ENCODE measurements at places on chromosomes 11 and 22. TPM values are rescaled to one million over a fixed set of nuclear protein-coding genes. Genes with fewer than 3 reads are reported as not detected.

DNA sequence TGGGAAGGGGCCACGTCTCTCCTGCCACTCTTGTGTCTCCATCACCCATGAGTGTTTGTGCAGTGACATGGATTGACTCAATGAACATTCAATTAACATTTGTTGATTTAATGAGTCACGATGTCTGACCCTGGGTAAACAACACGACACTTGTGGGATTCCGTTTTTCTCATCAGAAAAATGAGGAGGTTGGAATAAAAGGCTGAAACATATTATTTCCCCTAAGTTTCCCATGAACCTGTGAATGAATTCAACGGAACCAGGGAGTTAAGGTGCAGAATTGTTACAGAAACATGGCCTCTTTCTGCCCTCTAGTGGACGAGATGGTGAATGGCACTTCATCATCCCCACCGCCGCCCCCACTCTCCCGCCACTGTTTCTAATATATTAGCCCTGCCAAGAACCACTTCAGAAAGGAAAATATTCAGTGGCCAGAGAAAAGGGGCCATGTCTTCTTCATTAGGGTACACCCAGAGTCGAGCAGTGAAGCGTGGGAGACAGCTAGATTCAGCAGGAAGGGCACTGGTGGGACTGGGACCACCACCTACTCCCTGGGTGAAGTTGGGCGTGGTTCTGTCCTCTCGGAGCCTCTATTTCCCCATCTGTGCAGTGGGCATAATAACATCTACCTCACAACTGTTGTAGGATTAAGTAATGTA, 46.3 kb upstream of the SYT13 start:
- peaks cover 3% of the 10 kb centered on the region for H3K27me3 ChIP-seq
- H3K4me3 ChIP-seq: no peak overlapping the region
- no peaks in the 10 kb centered on the region for H3K4me1 ChIP-seq
- no peaks in the 10 kb centered on the region for H3K36me3 ChIP-seq

The DDTL gene
- 1.4 TPM for total RNA-seq

GRCh38 chr11:57124505-57124904, 57.2 kb upstream of the LRRC55 start:
- peaks cover 61% of the 10 kb centered on the region for H3K4me1 ChIP-seq
- DNase-seq: no peak
- H3K36me3 ChIP-seq: peaks cover 4% of the 10 kb centered on the region

The CHRDL2 gene
- 0.21 TPM for total RNA-seq

GRCh38 chr11:116732271-116733042, 40.3 kb downstream of the BUD13 start:
- H3K27me3 ChIP-seq: peaks cover 12% of the 10 kb centered on the region
- H3K4me1 ChIP-seq: peaks cover 15% of the 10 kb centered on the region
- no peak overlapping the region for H3K4me3 ChIP-seq
- DNase-seq: peak; percentile 69
- no peaks in the 10 kb centered on the region for H3K36me3 ChIP-seq

The OR4A47 gene
- total RNA-seq: not detected

DNA sequence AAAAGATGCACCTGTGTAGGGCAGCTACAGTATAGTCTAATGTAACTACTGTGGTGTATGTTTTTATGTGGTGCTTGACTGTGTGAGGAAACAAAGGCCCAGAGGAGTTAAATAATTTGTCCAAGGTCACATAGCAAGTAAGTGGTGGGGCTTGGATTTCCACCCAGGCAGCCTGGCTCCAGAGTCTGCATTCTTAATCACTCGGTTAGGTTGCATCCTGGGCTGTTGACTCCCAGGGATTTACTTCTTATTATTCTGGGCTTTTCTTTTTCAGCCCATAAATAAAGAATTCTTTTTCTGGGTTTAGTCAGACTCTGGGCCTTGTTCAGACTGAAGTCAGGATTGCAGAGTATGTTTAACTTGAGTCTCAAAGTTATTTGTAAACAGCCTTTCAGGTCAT, 82.1 kb downstream of the ARHGAP42 start:
- no peak for DNase-seq
- H3K36me3 ChIP-seq: no peaks in the 10 kb centered on the region
- H3K4me1 ChIP-seq: no peaks in the 10 kb centered on the region
- no peak overlapping the region for H3K27ac ChIP-seq
- H3K27me3 ChIP-seq: peaks cover 3% of the 10 kb centered on the region

The ME3 gene
- 0.92 TPM for total RNA-seq

The LDLRAD3 gene
- total RNA-seq: 28.5 TPM

The TMEM191B gene
- 1.3 TPM for total RNA-seq

- peaks cover 17% of the 10 kb centered on the region for H3K36me3 ChIP-seq
- peaks cover 2% of the 10 kb centered on the region for H3K27me3 ChIP-seq
- H3K27ac ChIP-seq: no peak overlapping the region
- H3K4me3 ChIP-seq: no peak overlapping the region
- H3K4me1 ChIP-seq: no peaks in the 10 kb centered on the region
- DNase-seq: no peak
Observed at GRCh38 chr11:68938816-68939582, 35.3 kb downstream of the IGHMBP2 start.

GRCh38 chr22:17492247-17492646, 71.1 kb upstream of the SLC25A18 start:
- H3K4me1 ChIP-seq: no peaks in the 10 kb centered on the region
- no peak for DNase-seq
- no peak overlapping the region for H3K4me3 ChIP-seq
- H3K27ac ChIP-seq: no peak overlapping the region
- H3K27me3 ChIP-seq: peaks cover 1% of the 10 kb centered on the region

- no peak overlapping the region for H3K27ac ChIP-seq
- no peak for DNase-seq
- no peaks in the 10 kb centered on the region for H3K36me3 ChIP-seq
- H3K4me1 ChIP-seq: peaks cover 4% of the 10 kb centered on the region
- no peak overlapping the region for H3K4me3 ChIP-seq
- no peaks in the 10 kb centered on the region for H3K27me3 ChIP-seq
Observed at GRCh38 chr11:95363708-95364107, 132.7 kb upstream of the SESN3 start.

DNA sequence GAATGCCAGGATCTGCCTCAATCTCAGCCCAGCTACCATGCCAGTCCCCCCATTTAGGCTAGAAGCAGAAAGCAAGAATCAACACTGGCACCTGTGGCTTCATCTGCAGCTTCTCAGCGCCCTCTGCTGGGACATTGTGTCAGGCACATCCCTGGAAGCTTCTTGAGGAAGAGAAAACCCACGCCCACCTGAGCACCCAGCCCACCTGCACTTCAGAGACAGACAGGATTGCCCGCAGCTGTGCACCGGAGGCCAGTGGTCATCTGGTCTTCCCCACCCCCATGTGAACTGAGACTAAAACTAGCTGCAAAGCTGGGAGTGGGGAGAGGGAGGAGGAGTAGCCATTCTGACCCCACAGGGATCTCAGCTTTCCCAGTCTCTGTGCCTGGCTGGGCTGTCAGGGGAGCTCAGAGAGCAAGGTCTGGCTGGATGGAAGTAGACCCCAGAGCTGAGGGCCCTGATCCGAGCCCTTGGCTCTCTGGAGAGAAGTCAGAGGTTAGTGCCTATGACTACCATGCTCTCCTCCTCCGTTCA, 66.8 kb downstream of the FEZ1 start:
- H3K4me3 ChIP-seq: no peak overlapping the region
- peaks cover 31% of the 10 kb centered on the region for H3K36me3 ChIP-seq
- no peaks in the 10 kb centered on the region for H3K27me3 ChIP-seq
- H3K4me1 ChIP-seq: peaks cover 28% of the 10 kb centered on the region
- no peak overlapping the region for H3K27ac ChIP-seq
- peak; percentile 74 for DNase-seq

DNA sequence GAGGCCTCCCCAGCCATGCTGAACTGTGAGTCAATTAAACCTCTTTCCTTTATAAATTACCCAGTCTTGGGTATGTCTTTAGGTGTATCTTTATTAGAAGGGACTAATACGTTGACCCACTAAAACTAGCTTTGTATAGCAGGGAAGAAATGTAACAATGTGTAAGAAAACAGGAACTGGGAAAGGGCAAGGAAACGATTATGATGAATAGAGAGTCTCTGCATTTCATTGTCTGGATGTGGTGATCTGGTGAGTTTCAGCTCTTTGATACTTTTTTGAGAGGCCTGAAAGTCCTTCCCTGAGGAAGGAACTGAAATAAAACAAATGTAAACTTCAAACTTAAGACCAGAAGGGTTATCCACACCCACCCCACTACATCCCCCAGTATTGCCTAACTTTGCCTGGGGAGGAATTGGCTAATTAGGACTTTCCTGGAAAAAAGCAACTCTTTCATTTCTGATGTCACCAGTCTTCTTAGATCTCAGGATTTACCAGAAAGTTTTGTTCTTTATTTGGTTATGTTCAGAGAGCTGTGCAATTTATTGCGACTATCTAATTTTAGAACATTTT, 119.0 kb downstream of the LDLRAD3 start:
- peaks cover 23% of the 10 kb centered on the region for H3K36me3 ChIP-seq
- DNase-seq: no peak
- H3K27me3 ChIP-seq: peaks cover 1% of the 10 kb centered on the region

GRCh38 chr11:71255323-71255722, 2.9 kb upstream of the SHANK2 start:
- H3K4me1 ChIP-seq: peaks cover 16% of the 10 kb centered on the region
- DNase-seq: no peak
- H3K27me3 ChIP-seq: peaks cover 9% of the 10 kb centered on the region
- no peak overlapping the region for H3K27ac ChIP-seq
- no peak overlapping the region for H3K4me3 ChIP-seq

GRCh38 chr22:49406879-49407587, 420.6 kb downstream of the BRD1 start:
- H3K27ac ChIP-seq: no peak overlapping the region
- no peaks in the 10 kb centered on the region for H3K27me3 ChIP-seq
- H3K36me3 ChIP-seq: no peaks in the 10 kb centered on the region
- H3K4me3 ChIP-seq: no peak overlapping the region
- DNase-seq: no peak

- peak; percentile 7 for DNase-seq
- peaks cover 55% of the 10 kb centered on the region for H3K4me1 ChIP-seq
- peaks cover 6% of the 10 kb centered on the region for H3K27me3 ChIP-seq
- H3K27ac ChIP-seq: peak overlapping the region; percentile 85
Observed at GRCh38 chr11:6681949-6682348, 1.2 kb downstream of the MRPL17 start.

The CCDC73 gene
- not detected for total RNA-seq

DNA sequence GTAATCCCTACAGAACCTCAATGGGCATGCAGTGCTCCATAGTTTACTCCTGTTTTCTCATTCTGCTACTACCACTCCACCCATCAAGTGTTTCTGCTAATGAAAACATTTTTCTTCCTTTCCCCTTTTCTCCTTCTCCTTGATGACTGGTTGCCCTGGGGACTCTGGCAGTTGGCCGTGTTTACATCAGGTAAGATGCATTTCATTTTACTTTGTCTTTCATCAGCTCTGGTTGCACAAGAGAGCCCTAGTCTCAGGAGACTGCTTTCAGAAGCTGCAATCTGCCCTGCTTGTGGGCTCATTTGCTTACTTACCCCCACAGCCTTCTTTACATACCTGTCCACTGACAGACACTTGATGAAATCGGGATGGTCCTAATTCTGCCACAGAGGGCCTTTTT, 19.6 kb upstream of the LIMK2 start:
- H3K4me3 ChIP-seq: no peak overlapping the region
- peaks cover 3% of the 10 kb centered on the region for H3K27me3 ChIP-seq
- peaks cover 23% of the 10 kb centered on the region for H3K36me3 ChIP-seq
- no peak overlapping the region for H3K27ac ChIP-seq

The LRRN4CL gene
- total RNA-seq: 0.44 TPM

GRCh38 chr11:122732342-122733315, 77.1 kb downstream of the UBASH3B start:
- no peak for DNase-seq
- H3K4me3 ChIP-seq: no peak overlapping the region
- H3K27ac ChIP-seq: peak overlapping the region; percentile 32
- peaks cover 6% of the 10 kb centered on the region for H3K27me3 ChIP-seq
